ENCODE measurements at places on chromosomes 3 and 15.

DNA sequence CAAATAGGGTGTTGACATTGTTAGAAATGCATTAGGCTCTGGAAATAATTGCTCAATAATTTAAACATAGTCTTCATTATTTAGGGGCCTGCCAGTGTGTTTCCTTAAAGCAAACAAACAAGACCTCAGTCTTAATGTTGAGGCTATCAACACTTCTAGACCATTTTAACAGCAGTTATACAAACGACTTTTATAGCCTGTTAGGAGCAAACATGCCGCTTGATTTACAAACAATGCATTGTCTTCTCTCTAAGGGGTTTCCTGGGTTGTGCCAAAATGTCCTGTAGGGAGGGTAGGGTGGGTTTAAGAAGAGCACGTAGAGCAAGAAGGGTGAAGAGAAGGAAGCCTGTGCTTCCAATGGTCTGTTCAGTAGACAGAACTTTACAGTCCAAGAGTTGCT, 53.7 kb downstream of the TPRG1 start:
- DNase-seq = no peak

DNA sequence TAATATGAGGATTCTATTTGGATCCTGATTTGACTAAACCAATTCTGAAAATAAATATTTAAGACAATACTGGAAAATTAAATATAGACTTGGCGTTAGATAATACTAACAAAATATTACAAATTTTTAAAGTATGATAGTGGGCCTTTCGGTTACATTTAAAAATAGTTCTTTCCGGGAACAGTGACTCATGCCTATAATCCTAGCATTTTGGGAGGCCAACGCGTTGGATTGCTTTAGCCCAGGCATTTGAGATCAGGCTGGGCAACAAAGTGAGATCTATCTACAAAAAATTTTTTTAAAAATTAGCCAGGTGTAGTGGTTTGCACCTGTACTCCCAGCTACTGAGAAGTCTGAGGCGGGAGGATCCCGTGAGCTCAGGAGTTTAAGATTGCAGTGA, 30.3 kb upstream of the GADL1 start:
- no peak for DNase-seq

DNA sequence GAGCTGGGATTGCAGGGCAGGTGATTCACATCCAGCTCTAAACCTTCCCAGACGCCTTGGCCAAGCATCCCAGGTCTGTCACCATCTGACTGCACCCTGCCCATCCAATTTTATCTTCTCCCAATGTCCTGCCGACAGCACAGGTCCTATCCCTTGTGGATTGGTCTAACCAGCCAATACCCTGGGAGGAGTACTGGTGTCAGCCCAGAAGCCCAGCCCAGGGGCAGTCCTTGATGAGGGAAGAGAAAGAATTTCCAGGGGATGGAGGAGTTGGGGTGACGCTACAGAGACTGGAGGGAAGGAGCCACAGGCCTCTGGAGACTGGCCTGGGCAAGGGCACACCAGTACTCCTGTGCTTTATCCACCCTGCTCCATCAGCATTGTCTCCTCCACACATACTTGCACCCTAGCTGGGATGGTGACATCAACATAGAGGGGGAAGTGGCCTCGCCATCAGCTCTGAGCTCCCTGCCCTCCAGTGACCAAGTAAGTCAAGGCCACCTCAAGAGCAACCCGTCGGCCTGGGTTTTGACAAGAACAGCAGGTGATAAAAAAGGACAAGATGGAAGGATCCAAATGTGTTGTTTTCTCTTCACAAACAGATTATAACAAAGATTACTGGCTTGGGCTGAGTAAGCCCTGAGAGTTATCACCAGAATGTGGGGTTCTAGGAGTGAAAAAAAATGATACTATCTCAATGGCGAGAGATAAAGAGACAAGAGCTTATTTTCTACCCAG, 114.6 kb downstream of the AQP9 start:
- no peak for DNase-seq

- DNase-seq = no peak
Observed at GRCh38 chr15:66402761-66403284, 16.1 kb downstream of the MAP2K1 start.

Data from Caki2 (cell line).